ENCODE measurements at places on chromosomes 4 and X.

DNA sequence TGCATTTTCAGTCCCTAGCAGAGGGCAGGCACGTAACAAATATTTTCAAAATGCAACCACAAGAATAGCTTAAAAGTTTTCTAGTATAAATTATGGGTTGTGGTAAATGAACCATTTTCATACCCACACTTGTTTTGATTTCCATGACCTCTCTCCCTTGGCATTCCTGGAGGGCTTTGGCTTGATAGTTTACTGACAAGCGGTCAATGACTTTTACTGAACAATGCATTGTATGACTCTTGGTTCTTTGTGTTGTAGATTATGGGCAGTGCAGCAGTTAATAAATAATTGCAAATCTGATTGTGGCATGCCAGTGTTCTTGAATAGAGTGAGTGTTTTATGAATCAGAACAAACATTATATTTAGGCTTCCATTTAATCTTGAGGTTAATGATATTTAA, 285.2 kb upstream of the ARX start:
- no peak for DNase-seq

DNA sequence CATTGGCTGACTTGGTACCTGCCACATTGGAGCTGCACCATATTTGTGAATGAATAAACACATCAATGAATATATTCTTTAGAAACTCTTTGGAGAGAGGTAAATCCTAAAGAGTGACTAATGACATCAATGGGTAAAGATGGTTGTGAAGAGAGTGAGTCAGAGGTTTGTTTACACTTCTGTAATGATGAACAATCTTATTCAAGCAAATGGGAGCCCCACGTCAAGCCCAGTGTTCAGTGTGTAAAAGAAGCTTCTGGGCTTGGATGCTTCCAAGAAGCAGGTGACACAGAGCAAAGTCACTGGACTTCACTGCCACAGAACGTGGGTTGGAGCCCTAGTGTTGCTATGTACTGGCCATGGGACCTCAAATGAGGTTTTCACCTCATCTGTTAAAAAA, 319.0 kb downstream of the STK32B start:
- DNase-seq = peak; percentile 25

DNA sequence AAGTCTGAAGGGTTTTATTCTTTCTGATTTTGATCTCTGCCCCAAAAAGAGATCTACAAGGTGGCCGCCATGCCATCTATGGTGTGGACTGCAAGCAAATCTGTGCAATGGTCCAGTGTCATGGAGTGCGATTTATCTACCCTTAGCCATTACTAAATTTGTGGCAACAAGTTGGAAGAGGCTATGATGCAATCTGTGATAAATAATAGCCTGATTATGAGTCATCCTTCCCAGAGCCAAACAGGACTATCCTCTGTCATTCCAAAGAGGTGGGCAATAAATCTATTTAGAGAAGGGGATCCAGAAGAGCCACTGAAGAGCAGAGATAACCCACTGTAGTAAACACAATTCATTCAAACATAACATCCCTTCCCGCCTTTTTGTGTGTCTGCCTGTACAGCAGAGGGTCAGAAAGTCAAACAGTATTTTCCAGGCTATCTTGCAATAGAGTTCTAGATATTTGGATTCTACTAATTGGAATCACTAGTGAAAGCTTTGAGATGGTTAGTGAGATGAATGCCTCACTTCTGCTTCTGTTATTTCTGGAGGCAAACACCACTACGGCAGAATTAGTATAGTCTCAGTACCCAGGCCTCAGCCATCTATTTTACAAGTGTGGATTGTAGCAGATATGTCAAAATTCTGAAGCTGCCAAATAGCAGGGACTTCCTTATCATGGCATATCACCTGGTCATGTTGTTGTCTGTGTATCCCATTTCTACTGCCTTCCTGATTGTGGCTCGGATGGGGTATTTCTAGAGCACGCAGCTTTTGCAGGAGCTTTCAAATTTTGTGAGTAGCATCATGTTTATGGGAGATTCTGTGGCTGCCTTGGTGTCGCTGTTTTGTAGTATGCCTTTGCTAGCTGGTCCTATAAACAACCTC, 192.0 kb downstream of the SMIM20 start:
- DNase-seq = no peak

DNA sequence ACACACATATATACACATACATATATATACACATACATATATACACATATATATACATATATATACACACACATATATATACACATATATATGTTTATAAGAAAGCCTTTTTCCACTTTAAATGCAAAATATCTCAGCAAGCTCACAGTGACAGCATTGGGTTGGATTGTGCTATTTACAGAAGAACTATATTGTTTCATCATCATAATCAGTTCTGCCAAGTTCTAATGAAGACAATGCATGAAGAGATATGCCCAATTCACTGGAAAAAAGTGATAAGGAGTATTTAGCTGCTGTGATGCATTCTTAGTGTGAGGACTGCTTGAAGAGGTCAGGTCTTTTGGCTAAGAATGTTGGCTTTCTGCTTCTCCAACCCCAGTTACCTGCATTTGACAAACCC, 54.4 kb downstream of the RNF150 start:
- DNase-seq = no peak

All from vagina (tissue), 2 donors.